ENCODE measurements at places on chromosomes 1 and 21.

DNA sequence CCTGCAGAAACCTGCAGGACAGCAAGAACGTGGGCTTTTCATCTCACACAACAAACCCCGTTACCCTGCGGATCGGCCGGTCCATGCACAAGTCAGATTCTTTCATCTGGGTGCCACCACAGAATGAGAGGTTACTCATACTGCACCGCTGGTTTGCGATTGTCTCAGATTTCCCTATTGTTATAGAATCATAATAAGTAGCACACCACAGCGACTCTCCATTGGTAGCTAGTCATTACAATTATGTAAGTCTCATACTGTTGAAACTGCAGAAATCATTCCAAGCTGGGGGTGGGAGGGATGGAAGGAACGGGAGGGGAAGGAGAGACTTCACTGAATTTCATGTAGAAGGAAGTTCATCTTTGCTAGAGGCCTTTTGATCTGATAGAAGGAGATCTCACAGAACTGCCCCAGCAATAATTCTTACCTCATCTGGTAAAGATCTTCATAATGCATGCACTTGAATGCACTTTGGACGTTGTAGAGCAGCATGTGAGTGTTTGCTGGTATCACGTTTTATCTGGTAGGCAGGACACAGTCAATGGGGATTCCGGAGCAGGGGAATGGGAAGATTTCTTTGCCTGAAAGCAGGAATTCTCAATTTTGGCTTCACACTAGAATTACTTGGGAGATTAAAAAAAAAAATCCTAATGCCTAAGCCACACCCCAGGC is 221.1 kb downstream of the KIF26B start:
- no peak for DNase-seq

- DNase-seq = no peak
Measured at GRCh38 chr1:17676387-17677060, 78.6 kb upstream of the ACTL8 start.

GRCh38 chr1:54379555-54380289 is 26.5 kb downstream of the SSBP3 start:
- DNase-seq = no peak

GRCh38 chr1:201774224-201774982 is 54.6 kb upstream of the IPO9 start:
- DNase-seq = no peak

GRCh38 chr1:201192261-201192788 is 1.7 kb downstream of the IGFN1 start:
- no peak for DNase-seq

- DNase-seq = no peak
Measured at GRCh38 chr1:172566196-172566997, 33.4 kb downstream of the SUCO start.

- DNase-seq = no peak
Measured at GRCh38 chr21:41894511-41894910, 15.4 kb upstream of the PRDM15 start.

DNA sequence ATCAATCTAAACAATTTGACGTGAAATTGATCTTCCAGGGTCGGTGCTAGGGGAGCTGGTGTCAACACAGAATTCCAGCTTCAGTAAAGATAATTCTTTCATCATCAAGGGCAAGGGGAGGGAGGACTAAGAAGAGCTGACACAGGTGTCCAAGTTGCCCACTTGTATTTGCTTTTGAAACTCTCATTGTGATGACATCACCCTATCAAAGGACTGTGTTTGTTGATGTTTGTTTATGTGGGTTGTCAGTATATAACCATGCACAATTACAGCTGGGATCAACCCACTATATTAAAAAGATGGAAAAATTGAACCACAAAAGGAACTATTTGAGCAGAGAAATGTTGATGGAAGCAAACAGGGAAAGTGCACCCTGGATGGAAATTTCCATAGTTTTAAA is 48.8 kb downstream of the ZC3H11B start:
- no peak for DNase-seq
